ENCODE measurements at places on chromosomes 1 and 21. TPM values are rescaled to one million over a fixed set of nuclear protein-coding genes. Genes with fewer than 3 reads are reported as not detected.

ARTN gene
- polyA plus RNA-seq = 2.4 TPM

SPTA1 gene
- polyA plus RNA-seq = 0.06 TPM

SMG7 gene
- polyA plus RNA-seq = 23.6 TPM

SV2A gene
- 7.3 TPM for polyA plus RNA-seq

VASH2 gene
- polyA plus RNA-seq = 1.9 TPM

FCRLA gene
- not detected for polyA plus RNA-seq

GBP4 gene
- 10.1 TPM for polyA plus RNA-seq

CFAP57 gene
- 0.05 TPM for polyA plus RNA-seq

ELAPOR1 gene
- polyA plus RNA-seq = 0.13 TPM

FAM43B gene
- 0.37 TPM for polyA plus RNA-seq

CENPL gene
- 3.7 TPM for polyA plus RNA-seq
